ENCODE measurements at places on chromosomes 3 and 15.
A peak's percentile ranks its signal among the peaks of the same experiment; 100 is the strongest.

- DNase-seq: no peak
Measured at GRCh38 chr15:33915571-33916407, 52.5 kb upstream of the CHRM5 start.

DNA sequence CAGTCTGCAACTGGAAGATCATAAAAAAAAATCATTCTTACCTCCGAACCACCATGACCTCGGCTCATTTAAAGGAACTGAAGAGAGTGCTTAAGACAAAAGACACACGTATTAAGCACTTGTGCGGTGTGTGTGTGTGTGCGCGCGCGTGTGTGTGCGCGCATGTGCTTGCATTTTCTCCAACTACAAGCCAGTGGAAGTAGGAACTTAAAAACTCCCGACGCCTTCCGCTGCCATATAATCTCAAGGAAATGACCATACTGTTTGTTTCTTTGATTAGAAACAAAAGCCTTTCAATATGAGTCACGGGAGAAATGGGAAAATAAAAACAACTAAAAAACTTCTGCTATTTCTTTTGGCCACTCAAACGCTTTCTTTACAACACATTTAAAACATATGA lies 32.4 kb downstream of the FRMD4B start:
- no peak for DNase-seq

- DNase-seq: peak; percentile 47
Measured at GRCh38 chr3:119937229-119937628, 155.3 kb downstream of the NR1I2 start.

DNA sequence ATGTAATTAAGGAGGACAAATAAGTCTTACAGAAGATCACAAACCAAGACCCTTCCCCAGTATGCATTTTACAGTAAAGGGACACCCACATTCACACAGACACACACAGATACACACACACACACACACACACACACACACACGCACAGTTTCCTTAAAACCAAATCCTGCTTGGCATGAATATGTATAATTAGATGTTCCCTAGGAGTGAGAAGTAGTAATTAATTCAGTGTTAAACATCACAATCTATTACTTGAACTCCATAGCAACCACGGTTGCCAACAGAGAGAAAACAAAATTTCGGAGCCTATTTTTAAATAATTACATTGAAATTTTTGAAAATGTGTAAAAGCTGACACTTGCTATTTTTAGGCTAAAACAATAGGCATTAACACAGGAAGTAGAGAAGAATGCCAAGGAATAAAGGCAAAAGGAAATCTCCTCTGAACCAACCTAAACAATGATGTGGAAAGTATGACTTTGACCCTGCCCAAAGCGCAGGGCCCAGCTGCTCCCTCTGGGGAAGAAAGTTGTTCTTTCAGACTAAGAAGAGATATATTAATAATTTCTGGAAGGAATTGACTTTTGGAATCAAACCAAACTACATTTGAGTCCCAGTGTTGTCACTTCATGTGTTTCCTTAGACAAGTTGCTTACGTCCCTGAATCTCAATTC lies 215.3 kb downstream of the CPNE4 start:
- no peak for DNase-seq

- no peak for DNase-seq
Measured at GRCh38 chr3:61589856-61590255, 28.5 kb downstream of the PTPRG start.

DNA sequence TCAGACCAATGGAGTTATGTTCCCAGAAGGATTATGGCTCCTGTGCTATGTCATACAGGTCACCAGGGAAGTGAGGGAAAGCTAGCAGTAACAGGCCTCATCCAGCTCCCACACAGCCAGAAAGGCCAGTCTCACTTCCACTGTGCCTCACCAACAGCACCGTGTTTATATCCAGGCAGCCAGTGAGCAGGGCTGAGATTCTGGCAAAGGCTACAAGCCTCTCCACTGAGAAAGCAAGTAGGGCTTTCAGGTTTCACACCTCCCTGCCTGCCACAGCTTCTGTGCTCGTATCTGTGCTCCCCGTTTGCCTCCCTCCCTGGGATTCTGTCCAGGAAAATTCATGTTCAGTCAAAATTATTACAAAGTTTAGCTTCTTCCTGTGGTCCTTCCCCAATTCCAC lies 14.9 kb upstream of the CFAP20DC start:
- no peak for DNase-seq

DNA sequence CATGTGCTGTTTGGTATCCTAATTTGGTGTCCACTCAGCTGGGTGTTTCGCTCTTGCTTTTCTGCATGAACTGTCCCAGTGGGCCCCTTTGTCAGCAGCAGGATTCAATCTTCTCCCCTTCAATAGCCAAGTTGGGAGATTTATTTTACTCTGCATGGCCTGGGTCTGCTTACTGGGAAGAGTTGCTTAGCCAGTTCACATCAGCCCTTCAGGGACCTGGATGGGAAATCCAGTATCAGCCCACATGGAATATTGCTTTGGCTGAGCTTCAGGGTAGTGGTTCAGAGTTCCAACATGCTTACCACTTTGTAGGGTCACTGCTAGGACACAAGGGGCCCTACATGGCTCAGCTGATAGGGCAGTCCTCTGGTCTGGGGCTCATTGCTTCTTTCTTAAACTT lies 93.0 kb upstream of the BOC start:
- DNase-seq: no peak

DNA sequence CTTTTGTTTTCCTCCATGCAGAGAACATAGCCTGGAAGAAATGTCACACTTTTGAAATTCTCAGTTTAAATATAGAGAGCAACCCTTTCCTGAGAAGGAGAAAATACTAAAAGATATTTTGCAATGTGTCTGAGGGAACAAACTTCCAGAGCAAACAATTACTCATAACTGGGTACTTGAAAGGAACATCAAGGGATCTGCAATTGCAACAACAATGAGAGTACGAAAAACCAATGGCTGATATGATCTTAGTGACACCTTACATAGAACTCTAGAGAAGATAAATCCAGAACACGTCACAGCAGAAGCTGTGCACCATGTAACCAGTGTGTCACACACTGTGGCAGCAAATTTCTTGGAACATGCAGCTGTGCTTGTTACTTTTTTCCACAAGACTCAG lies 14.6 kb upstream of the ARPP21 start:
- DNase-seq: no peak

GRCh38 chr15:70823196-70823595 lies 30.8 kb downstream of the LARP6 start:
- DNase-seq: no peak

DNA sequence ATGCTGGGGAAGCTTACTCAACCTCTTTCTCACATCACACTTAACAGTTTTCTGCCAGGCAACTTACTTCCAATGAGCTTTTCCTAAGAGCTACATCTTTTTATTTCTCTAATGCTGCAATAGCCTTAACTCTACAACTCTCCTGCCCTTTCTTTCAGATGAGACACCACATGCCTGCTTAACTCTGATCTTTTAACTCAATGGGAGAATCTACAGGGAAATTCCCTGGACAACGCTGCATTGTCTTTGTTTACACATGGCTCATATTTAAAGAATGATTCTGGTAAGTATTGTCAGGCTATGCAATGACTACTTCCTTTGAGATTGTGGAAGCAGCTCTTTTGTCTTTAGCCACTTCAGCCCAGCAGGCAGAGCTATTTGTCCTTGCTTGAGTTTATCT lies 353.1 kb upstream of the BCHE start:
- no peak for DNase-seq

- no peak for DNase-seq
Measured at GRCh38 chr3:181699171-181699903, 12.4 kb upstream of the SOX2 start.

DNA sequence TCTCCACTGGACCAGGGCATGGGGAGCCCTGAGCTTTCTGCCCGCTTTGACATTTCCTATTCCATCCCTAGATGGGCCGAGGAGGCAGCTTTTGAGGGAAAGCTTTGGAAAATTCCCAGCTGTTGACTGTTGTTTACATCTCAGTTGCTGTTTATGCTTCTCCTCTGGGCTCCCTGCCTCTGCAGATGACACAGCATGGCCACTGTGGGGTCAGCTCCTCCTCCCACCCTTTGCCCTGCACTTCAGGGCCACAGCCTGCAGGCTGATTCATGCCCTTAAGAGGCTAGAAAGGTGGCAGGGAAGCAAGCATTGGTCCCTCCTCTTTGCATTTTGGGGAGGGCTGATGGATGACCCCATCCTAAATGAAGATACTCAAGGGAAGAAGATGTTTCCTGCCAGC lies 8.5 kb upstream of the CTXND1 start:
- DNase-seq: no peak

- no peak for DNase-seq
Measured at GRCh38 chr15:101554115-101554915, 64.8 kb upstream of the PCSK6 start.

DNA sequence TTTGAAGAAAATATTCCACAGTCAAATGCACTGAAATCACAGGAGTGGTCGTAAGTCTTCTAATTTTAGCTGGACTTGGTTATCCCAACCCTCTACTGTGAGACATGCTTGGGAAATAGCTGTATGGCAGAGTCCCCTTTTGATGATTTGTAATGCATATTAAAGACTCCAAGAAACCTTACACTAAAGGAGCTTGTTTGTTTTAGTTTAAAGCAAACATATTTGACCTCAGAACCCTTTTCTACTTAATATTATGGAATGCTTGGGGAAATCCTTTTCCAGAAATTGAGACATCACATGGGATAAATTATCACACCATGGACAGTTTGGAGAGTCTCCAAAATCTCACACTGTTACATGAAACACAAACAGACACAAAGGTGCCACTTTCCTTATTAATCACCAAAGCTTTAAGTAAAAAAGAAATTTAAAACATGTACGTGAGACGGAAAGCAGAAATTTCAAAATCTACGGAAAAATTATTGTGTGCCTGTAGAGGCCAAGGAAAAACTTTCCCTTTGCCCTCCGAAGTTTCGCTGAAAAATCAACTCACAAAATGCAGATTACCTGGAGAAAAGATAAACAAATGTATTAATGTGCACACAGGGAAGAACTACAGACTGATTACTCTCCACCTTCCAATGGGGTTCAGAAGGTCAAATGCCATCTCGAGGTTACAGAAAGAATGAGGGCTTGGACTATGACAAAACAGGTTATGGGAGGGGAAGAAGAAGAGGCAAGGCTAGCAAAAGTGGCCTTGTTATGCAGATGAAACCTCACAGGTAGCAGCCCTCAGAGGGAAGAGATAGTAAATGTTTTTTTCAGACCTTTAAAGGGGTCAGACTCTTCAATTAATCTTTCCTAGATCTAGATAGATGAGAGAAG lies 7.0 kb upstream of the CPB1 start:
- DNase-seq: no peak

DNA sequence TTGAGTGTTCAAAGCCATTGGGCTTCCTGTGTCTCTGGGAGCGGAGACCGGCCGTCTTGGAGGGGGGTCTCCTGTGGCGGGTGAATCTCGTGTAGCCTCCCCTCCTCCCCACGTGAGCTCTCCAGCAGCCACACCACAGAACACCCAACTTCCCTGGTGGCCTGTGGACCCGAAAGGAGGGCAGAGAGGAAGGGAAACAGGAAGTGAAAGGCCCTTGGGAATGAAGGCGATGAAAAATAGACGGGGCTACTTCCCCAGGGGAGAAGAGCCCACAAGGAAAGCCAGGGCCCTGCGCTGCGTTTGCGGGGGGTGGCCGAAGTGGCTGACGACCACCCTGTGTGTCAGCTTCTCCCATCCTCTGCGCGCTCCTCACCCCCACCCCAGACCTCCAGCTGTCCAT lies 5.4 kb downstream of the ANKRD63 start:
- DNase-seq: no peak

DNA sequence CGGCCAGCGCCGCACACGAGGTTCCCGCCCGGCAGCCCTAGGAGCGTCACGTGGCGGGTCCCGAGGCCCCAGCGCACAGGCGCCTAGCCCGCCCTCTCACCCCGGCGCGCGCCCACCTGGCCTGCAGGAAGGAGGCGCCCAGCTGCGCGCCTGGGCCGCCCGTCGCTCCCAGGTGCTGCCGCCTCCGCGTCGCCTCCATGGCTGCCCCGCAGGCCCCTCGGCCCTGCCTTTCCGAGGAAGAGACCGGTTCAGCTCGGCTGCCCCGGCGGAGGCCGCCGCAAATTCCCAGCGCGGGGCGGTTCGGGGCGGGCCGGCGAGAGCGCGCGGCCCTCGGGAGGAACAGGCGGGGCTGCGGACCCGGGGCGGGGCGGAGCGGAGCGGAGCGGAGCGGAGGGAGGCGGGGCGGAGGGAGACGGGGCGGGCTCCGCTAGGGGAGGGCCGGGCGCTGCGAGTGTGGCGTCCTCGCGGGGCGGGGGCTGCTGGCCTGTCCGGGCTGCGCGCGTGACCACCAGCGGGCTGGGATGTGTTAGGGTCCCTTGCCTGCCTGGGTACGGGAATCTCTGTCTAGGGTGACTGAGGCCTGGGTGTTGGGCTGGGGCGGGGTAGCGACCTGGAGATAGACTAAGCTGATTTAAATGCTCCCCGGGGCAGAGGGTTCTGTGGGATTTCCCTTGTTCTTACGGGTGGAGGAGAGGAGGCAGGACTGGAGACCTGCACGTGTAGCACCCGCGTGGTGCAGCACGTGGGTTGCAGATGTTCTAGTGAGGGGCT lies at the start of gene CLN6:
TSS of gene CLN6 (minus strand) at position 343 of the 771 bp plus-strand sequence. CDS start at position 199, 144 bp downstream.
- peak; percentile 86 for DNase-seq

GRCh38 chr3:183484431-183485075 lies 56.1 kb upstream of the MCF2L2 start:
- DNase-seq: no peak

- DNase-seq: no peak
Measured at GRCh38 chr15:76195506-76196268, 115.6 kb downstream of the ETFA start.

DNA sequence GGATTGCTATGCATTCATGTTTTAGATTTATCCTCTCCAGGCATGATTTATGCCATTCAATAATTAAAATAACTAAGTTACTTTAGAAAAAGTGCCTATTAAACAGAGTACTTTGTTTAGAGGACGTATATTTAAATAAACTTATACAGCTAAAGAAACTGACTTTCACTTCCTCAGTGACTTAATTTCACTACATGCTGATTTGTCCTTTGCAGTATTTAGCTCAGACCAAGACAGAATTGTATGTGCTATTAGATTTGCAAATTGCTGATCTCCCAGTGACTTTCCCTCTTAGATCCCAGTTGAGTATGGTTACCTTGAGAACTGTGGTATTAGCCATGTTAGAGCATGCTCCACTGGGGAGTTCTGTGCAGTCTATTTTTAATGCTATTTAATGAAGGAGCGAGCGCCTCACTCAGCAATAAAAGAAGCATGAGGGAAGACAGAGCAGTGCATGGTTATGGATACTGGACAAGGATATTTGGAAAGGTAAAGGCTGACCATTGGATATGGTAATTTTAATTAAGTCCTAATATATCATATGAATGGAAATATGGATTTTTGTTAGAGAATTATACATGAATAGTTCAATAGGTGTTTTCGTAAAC lies 2.7 kb downstream of the ARPP21 start:
- DNase-seq: no peak

DNA sequence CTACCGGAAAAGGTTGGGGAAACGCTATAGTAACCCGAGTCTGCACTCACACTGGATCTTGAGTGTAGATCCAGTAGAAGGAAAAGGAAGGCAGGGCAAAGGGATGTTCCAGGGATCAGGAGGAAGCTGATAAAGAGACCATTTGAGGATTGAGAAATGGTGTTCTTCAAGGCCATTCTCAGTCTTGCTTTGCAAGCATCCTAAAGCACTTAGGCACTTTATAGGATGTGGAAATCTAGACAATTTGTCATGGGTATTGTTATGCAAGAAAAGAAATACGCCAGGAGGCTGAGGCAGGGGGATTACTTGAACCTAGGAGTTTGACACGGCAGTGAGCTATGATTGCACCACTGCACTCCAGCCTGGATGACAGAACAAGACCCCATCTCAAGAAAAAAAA lies 13.2 kb upstream of the SCAMP5 start:
- no peak for DNase-seq
